RPMI8226 (cell line): ENCODE measurements at places on chromosomes 2 and 18.

GRCh38 chr2:2672249-2672648, 341.2 kb upstream of the MYT1L start:
- no peak for DNase-seq

GRCh38 chr2:14614017-14614416, 18.5 kb upstream of the LRATD1 start:
- no peak for DNase-seq

DNA sequence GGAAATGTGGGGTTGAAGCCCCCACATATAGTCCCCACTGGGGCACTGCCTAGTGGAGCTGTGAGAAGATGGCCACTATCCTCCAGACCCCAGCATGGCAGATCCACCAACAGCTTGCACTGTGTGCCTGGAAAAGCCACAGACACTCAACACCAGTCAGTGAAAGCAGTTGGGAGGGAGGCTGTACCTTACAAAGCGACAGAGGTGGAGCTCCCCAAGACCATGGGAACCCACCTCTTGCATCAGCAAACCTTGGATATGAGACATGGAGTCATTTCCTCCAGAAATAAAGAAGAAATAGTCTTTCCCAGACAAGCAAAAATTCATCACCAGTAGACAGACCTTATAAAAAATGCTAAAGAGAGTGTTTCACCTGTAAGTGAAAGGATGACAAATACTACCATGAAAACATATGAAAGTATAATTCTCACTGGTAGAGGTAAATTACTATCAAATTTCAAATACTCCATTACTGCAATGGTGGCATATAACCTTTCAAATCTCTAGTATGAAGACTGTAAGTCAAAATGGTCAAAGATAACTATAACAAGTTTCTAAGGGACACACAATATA, 152.6 kb upstream of the EPHA4 start:
- DNase-seq = no peak

DNA sequence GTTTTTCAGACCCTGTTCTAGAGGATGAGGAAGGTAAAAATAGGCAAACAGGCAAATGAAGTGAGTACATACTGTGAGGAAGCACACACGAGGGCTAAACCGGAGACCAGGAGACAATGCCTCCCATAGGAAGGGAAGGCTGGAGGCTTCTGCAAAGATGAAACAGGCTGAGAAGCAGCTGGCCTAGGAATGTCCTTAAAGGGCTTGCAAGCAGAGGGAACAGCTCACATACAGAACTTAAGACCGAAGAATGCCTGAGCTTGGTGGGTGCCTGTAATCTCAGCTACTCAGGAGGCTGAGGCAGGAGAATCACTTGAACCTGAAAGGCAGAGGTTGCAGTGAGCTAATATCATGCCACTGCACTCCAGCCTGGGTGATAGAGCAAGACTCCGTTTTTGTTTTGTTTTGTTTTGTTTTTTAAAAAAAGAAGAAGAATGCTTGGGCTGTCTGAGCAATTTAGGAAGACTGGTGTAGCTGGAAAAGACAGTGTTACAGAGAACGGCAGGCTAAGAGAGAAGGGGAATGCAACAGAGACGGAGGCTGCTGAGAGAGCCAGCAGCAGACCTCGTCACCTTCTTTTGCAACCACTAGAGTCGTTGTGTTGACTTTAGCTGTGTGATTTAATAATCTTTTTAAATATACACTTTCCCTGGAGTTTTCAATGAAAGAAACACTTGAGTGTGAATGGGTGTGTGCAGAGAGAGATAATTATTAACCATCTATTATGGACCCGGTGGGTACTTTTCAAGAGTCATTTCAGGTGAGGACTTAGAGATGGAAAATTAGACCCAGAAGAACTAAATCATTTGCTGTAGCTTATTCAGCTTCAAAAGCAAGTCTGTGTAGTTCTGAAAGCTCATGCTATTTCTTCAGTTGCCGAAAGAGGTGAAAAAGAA, 232.8 kb downstream of the GALR1 start:
- DNase-seq = no peak

DNA sequence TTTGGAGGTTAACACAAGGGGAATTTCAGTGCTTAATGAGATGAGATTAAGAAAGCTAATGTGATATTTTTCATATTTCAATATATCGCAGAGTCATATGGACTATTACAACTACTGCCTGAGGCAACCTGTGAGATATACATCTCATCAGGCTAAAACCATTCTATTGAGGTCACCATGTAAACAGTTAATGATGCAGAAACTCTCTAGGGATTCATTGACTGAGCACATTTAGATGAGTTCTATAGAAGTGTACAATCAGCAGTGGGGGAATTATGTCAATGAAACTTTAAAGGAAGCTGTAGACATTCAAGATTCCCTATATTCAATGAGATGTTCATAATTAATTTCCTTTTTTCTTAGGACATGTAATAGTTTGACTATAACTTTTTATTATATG, 687.4 kb upstream of the SYT4 start:
- no peak for DNase-seq

DNA sequence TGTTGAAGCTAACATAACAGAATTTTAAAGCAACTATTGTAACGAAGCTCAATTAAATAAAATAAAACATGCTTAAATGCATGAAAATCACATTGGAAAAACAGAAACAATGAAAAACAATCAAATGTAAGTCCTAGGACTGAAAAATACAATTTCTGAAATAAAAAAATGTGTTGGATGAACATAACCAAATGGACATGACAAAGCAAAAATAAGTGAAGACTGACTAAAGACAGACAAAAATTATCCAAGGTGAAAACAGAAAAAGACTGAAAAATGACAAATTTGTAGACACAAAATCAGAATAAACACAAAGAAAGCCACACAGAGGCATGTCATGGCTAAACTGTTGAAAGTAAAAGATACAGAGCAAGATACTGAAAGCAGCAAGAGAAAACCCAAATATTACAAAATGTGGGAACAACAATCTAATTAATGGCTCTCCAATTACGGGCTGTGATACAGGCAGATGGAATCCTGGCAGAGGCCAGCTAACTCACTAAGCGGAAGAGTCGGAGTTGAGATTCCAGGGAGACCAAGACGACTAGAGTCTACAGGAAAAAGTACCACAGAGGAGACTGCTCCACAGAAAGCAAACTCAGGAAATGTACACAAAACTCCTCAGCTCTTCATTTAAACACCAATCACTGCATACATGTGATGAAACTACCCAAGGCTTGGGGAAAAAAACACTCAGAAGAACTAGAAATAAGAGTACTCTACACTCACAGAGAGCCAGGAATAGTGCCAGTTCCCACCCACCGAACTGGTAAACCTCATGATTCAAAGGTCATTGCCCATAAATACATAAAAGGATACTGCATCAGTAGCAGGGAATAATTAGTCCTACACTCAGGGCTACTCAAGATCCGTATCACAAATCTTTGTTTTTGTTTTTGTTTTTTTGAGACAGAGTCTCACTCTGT, 83.6 kb downstream of the ATAD2B start:
- DNase-seq = no peak

DNA sequence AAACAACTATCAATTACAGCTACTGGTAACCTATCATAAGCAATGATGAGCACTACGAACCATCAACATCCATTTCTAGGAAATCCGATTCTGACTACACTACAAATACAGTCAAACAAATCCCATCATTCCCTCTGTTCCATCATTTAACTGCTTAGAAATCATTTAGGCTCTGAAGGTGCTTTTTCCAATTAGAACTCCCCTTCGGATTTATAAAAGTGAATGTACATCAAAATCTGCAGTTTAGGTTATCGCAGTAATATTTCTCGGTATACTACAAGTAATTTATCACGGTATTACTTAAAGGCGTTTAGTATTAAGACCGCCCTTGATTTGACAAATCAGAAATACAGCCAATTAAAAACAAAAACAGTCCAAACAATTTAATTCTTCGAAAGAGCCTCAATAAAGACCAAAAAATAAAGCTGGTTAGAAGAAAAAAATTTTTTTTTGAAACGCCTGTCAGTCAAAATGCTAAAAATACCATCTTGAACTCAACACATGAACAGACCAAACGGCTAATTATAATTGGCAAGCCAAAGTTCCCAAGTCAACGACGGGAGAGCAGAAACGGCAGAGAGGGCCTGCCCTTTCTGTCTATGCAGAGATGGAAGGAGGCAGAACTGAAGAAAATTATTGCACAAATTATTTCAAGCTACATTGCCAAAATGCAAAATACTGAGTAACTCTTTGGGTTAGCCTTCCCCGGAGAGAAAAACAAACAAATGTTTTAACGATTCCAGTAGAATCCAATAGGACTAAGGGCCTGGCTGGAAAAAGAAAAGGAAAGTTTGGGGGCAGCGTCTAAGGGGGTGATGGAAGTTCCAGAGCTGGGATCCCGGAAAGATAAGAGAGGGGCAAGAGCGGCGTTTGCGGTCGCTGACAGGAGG, 1.2 kb downstream of the VPS54 start:
- DNase-seq = peak; percentile 58

- DNase-seq = no peak
Measured at GRCh38 chr18:37762076-37762621, 196.6 kb upstream of the CELF4 start.

DNA sequence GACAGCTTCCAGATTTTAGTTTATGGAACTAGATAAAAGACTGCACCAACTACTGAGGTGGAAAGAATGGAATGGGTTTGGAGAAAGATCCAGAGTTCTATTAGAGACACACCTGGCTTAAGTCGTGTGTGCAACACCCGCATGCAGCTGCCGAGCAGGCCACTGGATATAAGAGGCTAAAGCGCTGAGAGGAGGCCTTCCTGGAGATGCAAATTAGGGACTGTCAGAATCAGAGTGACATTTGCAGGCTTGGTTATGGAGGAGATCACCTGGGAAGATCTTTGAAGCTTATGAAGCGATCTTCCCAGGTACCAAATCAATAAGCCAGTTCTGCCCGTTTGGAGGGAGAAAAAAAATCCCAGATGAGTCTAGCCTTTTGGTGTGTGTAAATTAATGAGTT, 30.4 kb upstream of the KLHL29 start:
- DNase-seq = no peak

- DNase-seq = no peak
Measured at GRCh38 chr2:37563375-37564015, 107.9 kb downstream of the CDC42EP3 start.

DNA sequence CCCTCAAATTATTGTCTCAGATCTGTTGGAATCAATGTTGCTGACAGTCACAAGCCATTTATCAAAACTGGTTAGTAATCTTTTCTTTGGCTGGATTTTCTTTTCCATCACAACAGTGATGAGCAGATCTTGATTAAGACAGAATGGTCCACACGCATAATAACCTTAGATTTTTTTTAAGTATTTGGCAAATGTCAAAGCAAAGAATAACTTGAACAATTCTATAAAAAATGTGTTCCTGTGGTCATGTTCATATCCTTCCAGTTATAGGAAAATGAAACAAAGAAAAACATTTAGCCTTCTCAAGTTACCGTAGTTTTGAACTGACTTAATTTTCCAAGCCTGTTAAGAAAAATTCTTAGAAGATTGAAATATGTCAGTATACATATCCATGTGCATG, 659.9 kb upstream of the ID2 start:
- no peak for DNase-seq

DNA sequence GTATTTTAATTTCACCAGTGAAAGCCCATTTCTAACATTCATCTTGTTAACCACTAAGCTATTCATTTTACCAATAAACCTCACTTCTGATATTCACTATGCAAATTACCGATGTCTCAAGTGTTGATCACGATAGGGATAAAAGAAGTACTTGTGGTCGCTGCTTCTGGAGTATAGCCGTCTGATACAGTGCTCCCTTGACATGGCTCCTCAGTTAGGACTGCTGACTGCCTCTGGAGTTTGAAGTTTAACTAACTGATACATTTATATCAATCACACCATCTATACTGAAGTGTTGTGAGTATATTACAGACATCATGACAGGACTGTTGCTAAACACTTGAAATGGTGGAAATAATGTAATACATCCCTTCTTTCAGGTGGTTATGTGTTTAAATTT, 95.6 kb downstream of the EHBP1 start:
- DNase-seq = no peak

DNA sequence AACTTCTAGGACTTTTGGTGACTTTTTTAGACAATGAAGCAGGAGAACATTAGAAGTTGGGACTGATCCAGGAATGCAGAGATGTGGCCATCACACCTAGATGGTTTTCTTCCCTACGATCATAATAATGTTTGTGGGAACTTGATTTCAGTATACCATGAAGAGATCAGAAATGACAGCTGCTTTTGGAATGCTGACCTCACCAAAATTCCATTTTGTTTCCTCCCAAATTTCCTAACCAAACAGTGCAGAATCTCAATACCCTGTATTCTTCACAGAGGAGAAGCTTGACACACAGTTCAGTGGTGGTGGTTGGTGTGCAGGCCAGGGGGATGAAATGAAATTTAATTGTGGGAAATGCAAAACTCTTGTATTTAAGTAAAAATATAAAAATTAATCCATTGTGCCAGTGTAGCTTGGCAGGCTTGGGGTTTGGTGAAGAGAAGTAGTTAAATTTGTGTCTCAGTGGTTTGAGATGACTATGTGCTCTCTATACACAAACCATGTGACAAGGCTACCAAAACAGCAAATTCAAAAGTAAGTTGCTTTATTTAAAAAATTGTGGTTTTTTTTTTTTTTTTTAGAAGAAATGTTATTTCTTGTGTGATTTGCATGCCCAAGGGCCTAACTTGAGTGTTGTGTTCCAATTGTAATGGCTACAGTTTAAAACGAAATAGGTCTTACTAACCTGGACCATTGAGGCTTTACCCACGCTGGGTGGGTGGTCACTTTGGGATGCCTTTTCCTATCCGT, 252.4 kb downstream of the LPIN1 start:
- no peak for DNase-seq

GRCh38 chr18:54531402-54532065, 59.5 kb upstream of the DYNAP start:
- DNase-seq = no peak

DNA sequence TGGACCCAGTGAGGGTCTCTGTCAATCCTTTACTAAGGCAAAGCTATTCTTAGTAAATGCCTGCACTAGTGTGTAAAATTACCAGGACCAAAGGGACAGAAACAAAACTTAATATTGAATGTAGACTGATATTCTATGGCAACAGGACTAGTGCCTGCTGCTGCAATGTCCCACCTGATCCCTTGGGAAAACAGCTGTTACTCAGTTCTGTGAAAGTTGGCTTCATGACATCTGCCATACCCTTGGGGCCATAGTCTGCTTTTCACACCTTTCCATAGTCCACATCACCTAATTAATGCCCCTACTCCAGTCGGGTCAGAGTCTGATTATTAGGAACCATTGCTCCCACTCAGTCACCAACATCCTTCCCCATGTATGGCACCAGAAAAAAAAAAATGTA, 14.5 kb downstream of the DNAJC27 start:
- no peak for DNase-seq

DNA sequence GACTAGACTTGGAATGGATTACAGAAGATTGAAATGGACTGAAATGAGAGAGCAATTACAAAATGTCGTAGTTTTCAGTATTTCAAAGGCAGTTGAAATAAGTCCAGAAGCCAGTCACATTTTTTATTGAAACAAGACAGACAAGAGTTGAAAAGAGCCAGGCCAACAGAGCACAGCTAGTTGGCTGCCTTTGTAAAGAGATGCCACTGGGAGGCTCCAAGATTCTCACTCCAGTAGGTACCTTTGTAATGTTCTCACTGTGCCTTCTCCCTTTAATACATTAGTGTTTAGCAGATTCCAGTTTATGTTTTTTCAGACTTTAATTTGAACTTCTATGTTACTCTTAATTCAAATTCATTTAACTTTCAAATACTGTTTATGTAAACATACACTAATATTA, 234.8 kb downstream of the DSEL start:
- DNase-seq = no peak
